Type B pancreatic cell (in vitro differentiated cells): ENCODE measurements at places on chromosomes 4 and X. TPM values are rescaled to one million over a fixed set of nuclear protein-coding genes. Genes with fewer than 3 reads are reported as not detected.

DNA sequence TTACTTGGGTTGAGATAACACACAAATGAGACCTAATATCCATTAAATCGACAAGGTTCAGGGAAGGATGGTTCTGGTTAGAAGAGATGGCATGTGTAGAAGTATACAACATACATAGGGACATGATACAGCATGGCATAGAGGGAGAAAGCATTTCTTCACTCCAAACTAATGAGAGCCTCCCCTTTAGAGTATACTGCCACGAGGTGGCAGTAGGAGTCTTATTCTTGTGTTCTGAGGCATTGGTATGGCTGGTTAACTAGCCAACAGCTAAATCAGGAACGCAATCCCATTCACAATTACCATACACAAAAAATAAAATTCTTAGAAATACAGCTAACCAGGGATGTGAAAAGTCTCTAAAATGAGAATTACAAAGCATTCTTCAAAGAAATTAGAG, 29.1 kb upstream of the TRO start:
- no peak for DNase-seq

RIPPLY1 gene
- total RNA-seq, result 3.4 TPM in 1 of 2 replicates, not detected in the other

DNA sequence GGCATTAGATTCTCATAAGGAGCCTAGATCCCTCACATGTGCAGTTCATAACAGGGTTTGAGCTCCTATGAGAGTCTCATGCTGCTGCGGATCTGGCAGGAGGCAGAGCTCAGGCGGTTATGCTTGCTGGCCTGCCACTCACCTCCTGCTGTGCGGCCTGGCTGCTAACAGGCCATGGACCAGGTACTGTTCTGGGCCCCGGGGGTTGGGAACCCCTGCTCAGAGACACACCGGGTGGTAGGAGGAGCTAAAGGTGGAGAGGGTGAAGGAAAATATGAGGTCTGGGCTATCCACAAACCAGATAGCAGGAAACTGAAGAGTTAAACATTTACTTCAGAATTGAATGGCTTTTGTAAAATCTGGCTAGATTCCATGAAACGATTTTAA, 5.9 kb upstream of the F11 start:
- no peak for DNase-seq

DNA sequence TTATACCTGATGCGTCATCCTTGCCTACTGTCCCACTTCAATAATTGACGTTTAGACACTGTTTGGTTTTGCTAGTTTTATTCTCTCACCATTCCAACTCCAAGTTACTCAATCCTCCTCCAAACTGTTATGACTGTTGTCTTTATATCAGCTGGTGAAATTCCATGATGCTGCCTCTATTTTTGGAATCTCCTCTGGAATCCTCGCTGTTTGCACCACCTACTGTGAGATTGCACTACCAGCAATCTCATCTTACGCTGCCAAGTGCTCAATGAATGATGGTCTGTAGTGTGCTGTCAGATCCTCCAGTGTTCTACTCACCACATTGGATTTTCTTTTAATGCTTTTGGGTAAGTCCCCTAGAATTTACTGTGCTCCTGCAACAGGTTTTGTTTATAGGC, 13.2 kb upstream of the PCDH18 start:
- DNase-seq, result no peak

DNA sequence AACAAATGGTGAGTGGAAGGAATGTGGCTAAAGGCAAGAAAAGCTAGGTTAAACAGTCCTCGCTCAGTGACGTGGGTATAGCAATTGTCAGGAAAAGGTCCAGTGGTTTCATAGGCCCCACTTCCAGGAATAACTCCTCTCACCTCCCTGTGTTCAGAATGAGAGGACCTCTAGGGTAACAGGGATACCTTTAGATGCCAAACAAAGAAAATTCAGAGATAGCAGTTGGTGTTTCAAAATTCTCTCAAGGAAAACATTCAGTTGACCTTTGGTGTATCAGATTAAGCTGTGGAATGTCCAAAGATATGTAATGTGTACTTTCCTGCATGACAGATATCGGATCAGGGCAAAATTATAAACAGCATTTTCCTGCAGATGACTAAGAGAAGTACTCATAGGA, 155.9 kb downstream of the ARHGAP6 start:
- no peak for DNase-seq

UFSP2 gene
- total RNA-seq, result 21.1 and 22.1 TPM in 2 replicates

GRCh38 chr4:183393446-183393845, 51.0 kb upstream of the CDKN2AIP start:
- DNase-seq, result no peak

DNA sequence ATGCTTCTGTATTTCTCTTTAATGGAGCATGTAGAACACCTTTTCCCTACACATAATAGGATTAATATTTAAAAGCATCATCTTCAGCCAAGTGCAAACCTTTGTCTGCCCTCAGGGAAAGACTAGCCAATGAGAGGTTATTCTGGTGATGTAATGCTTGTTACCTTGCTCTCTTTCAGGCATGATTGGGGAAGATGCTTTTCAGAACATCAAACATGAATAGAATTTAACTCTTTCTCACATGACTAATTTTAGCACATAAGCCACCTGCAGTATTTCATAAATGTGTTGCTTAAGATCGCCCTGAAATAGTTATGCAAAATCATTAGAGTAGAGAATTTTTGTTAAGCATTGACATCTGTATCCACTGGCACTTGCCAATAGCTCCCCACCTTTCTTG, 10.7 kb upstream of the EPGN start:
- DNase-seq, result no peak

GRCh38 chrX:11386001-11386523, 92.8 kb downstream of the AMELX start:
- DNase-seq, result no peak

DNA sequence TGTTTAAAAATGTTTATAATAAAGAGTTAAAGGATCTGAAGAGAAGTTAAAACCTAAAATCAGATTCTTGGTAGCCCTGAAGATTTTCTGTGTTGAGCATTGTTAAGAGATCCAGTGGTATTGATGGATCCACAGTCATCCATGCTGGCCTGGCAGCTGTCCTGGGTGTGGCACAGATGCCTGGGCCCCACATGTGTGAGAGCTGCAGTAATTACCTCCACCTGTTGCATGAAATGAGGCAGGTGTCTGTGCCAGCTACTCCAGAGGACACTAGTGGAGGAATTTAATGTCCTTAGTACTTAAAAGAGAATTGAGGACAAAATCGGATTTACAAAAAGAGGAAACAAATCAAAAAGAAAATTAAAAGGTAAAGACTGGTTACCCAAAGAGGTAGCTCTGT, 44.0 kb downstream of the MGST2 start:
- no peak for DNase-seq

DNA sequence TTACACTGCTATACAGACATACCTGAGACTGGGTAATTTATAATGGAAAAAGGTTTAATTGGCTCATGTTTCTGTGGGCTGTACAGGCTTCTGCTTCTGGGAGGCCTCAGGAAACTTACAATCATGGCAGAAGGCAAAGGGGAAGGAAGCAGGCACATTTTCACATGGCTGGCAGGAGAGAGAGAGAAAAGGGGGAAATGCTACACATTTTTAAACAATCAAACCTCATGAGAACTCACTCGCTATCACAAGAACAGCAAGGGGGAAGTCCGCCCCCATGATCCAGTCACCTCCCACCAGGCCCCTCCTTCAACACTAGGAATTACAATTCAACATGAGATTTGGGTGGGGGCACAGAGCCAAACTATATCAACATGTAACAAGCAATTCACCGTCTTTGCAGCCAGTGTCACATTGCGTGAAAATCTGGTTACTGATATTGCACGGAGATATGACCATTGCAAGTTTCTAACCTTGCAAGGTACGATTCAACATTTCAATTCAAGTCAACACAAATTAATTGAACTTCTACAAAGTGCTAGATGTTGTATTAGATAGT, 61.7 kb upstream of the RELL1 start:
- no peak for DNase-seq

- DNase-seq, result no peak
Observed at GRCh38 chr4:128517096-128517738, 229.6 kb upstream of the PGRMC2 start.

OTUD4 gene
- total RNA-seq, result 38.8 and 39.0 TPM in 2 replicates

- DNase-seq, result no peak
Observed at GRCh38 chr4:150004481-150004880, 73.8 kb upstream of the DCLK2 start.

DNA sequence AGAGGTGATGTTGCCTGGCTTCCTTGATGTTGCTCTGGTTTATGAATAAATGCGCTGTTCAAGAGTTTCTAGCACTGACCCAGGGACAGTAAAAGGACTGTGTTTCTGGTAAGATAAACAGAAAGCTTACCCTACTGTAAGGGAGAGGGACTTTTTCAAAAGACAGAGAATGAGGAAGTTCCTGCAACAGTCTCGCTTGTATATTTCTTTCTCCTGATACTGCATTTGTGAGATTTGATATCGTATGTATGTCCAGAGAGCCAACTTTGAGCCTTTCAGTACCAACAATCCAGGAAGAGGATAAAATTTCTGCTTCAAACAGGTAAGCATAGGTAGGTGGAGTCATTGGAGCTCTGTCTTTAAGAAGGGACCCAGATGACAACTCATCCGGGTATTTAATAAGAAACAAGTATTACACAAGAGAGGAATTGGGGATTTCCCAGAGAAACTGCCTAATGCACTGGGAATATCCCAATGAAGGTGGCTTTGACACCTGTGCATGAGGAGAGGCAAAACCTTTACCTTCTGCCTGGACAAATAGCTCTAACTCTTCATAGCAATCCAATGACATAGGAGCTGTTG, 773 bp downstream of the DAPP1 start:
- no peak for DNase-seq

FRMD7 gene
- total RNA-seq, result 0.14 TPM in 1 of 2 replicates, not detected in the other

DNA sequence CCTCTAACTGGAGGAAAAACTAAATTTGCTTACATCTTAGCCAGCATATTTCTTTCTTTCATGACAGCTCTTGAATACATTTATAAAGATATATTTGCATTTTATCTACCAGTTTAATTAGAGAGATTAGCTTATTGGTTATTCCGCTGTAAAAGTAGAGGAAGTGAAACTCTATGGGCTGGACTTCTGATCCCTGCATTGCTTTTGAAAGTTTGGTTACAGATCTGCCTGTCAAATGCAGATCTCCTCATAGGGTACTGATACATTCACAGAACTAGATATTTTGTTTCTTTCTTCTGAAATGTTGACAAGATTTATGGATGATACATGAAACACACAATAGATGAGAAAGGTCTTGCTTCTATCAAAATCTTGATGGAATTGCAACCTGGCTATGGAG, 581.4 kb upstream of the AADAT start:
- DNase-seq, result no peak

NAA11 gene
- not detected in 2 replicates for total RNA-seq

GRCh38 chr4:52507774-52508173, 151.3 kb downstream of the USP46 start:
- no peak for DNase-seq

GRCh38 chr4:4608214-4608537, 66.3 kb upstream of the STX18 start:
- no peak for DNase-seq

EDNRA gene
- total RNA-seq, result 8.3 and 37.6 TPM in 2 replicates

TEX11 gene
- 0.12 TPM in 1 of 2 replicates, not detected in the other for total RNA-seq

- no peak for DNase-seq
Observed at GRCh38 chr4:14267373-14268060, 640.0 kb upstream of the BOD1L1 start.

DNA sequence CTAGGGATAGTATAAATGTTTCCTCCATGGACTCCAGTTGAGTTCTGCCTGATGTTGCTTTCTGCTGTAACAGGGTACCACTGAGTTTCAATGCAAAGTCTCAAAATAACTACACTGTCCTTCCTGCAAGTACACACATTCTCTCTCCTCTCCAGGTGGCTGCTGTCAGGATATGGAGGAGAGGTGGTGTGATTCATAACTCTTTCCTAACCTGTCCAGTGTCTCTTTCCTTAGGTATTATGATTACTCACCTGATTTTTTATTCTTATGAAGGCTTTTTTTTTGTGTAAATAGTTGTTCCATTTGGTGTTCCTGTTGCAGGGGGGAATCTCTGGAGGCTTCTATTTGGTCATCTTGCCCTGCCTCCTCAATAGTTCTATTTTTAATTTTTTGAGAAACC, 39.8 kb upstream of the POF1B start:
- no peak for DNase-seq

GRCh38 chr4:10182446-10183424, 66.1 kb upstream of the WDR1 start:
- no peak for DNase-seq

DNA sequence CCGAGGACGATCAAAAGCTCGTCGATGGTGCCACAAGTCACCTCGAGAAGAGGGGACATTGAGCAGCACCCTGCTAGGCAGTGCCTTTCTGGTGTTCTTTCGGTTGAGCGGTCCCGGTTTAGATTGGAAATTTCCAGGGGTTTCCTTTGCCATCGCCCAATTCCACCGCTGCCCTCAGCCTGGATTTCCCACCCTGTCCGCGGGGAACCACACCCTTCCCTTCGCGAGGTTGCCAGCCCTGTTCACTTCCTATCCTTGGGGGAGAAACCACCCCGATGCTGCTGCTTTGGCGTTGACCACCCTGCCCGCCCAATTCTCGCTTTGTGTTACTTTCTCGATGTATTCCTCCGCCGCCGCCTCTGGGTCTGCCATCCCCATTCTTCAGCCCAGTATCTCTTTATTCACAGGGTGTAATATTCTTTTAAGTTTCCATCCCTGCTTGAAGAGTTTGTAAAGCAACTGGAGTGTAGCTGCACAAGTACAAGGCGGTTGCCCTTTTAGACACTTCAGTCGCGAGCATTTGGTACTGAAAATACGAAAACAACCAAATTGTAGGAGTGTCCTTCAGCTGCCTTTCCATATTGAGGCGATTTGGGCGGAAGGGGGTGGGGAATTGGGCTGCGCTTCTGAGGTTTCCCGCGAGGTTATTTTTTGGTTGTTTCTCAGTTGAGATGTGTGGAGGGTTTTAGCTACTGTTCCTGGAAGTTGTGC, 1.1 kb downstream of the OGT start:
- DNase-seq, result no peak

LIMCH1 gene
- 35.7 and 67.9 TPM in 2 replicates for total RNA-seq
